ENCODE measurements at places on chromosomes 13 and 19.

- peak; percentile 31 for DNase-seq
Observed at GRCh38 chr19:48319647-48320541, 5.5 kb upstream of the EMP3 start.

DNA sequence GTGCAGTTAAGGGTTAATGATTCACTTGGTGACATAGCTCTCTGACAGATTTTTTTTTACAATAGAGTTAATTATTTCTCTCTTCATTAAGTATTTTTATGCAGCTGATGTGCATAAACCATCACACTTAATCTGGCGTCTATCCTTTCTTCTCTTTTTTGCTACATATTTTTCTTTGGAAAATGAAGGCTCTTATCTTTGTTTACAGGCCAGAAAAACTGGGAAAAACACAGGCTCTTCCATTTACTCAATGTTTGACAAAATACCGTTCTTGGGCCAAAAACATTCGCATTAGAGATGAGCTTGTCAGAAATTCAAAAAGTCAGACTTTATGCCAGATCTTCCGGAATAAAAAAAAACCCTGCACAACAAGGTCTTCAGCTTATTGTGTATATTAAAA lies 12.0 kb downstream of the ZNF253 start:
- no peak for DNase-seq

DNA sequence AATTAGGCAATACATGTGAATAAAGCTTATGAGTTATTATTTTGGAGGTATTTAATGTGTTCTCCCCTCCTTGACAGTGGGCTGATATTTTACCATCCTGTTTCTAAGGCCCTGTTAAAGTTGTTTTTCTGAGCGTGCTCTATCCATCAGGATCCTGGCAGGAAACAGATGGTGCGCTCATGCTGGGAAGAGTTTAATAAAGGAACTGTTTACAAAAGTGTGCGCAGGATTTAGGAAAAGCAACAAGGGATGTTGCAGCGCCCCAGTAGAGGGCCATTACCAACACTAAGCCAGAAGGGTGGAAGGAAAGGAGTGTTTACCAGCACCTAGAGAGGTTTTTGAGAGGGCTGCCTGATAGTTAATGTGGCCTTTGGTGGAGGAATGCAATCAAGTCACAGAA lies 374.5 kb downstream of the KCNRG start:
- DNase-seq, result no peak

DNA sequence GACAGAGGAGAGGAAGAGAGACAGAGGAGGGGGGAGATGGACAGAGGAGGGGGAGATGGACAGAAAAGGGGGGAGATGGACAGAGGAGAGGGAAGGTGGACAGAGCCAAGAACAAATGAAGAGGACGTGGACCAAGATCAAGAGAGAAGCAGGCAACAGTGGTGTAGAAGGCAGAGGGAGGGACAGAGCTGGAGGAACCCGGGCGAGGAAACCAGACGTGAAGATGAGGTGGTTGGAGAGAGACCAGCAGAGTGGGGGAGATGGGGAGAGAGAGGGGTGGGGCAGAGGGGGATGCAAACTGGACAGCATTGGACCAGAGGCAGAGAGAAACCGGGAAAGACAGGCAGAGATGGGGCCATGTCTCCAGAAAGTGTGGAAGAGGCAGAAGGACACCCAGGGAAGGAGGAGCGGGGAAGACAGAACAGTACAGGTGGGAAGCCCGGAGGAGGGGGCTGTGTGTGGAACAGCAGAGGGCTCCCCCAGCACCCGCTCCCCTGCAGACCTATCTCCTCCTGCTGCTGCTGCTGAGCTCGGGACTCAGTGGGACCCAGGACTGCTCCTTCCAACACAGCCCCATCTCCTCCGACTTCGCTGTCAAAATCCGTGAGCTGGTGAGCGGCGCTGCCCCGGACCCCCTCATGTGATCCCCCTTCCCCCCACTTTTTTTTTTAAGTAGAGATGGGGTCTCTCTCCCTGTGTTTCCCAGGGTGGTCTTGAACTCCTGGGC lies 1.3 kb downstream of the FLT3LG start:
- DNase-seq, result no peak

Measured in occipital lobe (tissue), 3 donors.